Type B pancreatic cell (in vitro differentiated cells): ENCODE measurements at places on chromosomes 1 and 21. TPM values are rescaled to one million over a fixed set of nuclear protein-coding genes. Genes with fewer than 3 reads are reported as not detected.
A peak's percentile ranks its signal among the peaks of the same experiment; 100 is the strongest.

GRCh38 chr1:67350783-67351182 lies 43.1 kb downstream of the IL12RB2 start:
- no peaks in the 10 kb centered on the region for H3K4me1 ChIP-seq
- H3K27ac ChIP-seq = no peak overlapping the region
- H3K4me3 ChIP-seq = no peak overlapping the region

DNA sequence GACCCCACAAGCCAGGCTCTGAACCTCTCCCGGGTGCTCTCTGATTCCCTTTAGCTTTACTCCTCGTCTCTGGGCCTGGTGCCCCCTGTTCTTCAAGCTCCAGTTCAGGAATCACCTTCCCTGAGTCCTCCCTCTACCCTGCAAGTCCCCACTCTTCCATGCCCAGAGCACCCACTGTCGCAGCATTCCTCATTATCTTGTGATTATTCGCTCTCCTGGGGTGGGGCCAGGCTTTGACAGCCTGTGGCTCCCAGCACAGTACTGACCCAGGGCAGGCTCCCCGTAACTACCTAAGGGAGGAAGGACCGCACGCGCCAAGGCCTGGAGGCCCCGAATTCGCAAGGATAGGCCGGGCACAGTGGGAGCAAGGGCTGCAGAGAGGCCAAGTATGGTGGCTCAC lies 734 bp upstream of the C1orf210 start:
- H3K36me3 ChIP-seq = no peaks in the 10 kb centered on the region
- peak overlapping the region; percentile 94 for H3K4me3 ChIP-seq
- H3K4me1 ChIP-seq = peaks cover 12% of the 10 kb centered on the region
- DNase-seq = no peak
- peaks cover 3% of the 10 kb centered on the region for H3K27me3 ChIP-seq

DNA sequence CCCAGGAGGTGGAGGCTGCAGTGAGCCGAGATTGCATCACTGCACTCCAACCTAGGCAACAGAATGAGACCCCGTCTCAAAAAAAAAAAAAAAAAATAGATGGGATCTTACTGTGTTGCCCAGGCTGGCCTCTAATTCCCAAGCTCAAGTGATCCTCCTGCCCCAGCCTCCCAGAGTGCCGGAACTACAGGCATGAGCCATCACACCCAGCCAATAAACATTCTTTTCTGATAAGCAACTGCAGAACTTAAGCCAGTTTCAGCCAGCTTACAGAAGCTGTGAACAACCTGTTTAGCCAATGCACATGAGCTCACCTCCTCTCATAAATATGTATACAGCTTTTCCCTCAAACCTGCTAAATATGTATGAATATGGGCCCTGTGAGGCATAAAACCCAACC lies 3.1 kb upstream of the MIIP start:
- H3K27me3 ChIP-seq = no peaks in the 10 kb centered on the region
- no peak overlapping the region for H3K27ac ChIP-seq
- H3K36me3 ChIP-seq = peaks cover 8% of the 10 kb centered on the region
- DNase-seq = no peak
- no peak overlapping the region for H3K4me3 ChIP-seq
- peaks cover 13% of the 10 kb centered on the region for H3K4me1 ChIP-seq

GRCh38 chr21:20424943-20425342 lies 573.3 kb upstream of the NCAM2 start:
- no peaks in the 10 kb centered on the region for H3K27me3 ChIP-seq
- H3K36me3 ChIP-seq = no peaks in the 10 kb centered on the region
- no peak for DNase-seq
- no peak overlapping the region for H3K4me3 ChIP-seq
- no peaks in the 10 kb centered on the region for H3K4me1 ChIP-seq

GRCh38 chr1:212283741-212284140 lies 1.5 kb upstream of the PPP2R5A start:
- peaks cover 3% of the 10 kb centered on the region for H3K27me3 ChIP-seq
- H3K4me1 ChIP-seq = peaks cover 11% of the 10 kb centered on the region
- H3K4me3 ChIP-seq = peak overlapping the region; percentile 99
- no peak for DNase-seq
- H3K36me3 ChIP-seq = no peaks in the 10 kb centered on the region

- DNase-seq = no peak
- H3K27ac ChIP-seq = no peak overlapping the region
- H3K4me1 ChIP-seq = peaks cover 9% of the 10 kb centered on the region
- no peaks in the 10 kb centered on the region for H3K36me3 ChIP-seq
- no peak overlapping the region for H3K4me3 ChIP-seq
- H3K27me3 ChIP-seq = peaks cover 45% of the 10 kb centered on the region
Observed at GRCh38 chr1:230295367-230295766, 130.8 kb downstream of the PGBD5 start.

DNA sequence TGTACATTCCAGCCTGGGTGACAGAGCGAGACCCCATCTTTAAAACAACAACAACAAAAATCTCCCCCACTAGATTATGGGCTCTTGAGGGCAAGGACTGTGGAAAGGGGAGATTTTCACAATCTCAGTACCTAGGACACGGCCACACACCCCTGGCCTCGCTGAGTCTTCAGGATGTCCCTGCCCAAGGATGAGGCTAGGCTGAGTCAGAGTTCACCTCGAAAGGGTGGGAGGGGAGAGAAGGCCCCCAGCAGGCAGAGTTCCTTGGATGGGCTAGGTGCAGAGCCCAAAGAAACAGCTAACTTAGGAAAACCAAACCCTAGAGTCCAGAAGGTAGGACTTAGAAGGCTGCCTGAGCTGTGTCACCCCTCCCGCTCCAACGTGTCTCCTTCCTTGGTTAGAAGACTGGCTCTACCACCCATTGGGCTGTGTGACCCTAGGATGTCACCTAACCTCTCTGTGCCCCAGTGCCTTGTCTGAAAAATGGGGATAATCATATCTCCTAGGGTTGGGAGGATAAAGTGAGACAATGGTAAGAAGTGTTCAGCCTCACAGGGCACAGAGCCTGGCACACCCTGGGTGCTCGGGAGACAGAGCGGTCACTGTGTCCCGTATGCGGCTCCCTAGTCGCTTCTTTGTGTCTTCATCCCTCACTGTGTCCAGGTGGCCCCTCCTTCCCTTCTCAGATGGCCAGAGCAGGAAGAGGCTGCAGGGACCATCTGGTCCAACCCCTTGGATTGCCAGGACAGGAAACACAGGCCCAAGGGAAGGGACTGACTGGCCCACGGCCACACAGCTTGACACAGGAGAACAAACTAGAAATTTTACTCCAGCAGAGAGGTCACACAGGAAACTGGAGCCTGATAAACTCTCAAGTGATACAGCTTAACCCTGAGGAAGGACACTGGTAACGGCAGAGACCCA lies 11.2 kb downstream of the TRIM62 start:
- no peak overlapping the region for H3K4me3 ChIP-seq
- H3K36me3 ChIP-seq = peaks cover 26% of the 10 kb centered on the region
- peak overlapping the region; percentile 93 for H3K27ac ChIP-seq
- peaks cover 40% of the 10 kb centered on the region for H3K4me1 ChIP-seq

DNA sequence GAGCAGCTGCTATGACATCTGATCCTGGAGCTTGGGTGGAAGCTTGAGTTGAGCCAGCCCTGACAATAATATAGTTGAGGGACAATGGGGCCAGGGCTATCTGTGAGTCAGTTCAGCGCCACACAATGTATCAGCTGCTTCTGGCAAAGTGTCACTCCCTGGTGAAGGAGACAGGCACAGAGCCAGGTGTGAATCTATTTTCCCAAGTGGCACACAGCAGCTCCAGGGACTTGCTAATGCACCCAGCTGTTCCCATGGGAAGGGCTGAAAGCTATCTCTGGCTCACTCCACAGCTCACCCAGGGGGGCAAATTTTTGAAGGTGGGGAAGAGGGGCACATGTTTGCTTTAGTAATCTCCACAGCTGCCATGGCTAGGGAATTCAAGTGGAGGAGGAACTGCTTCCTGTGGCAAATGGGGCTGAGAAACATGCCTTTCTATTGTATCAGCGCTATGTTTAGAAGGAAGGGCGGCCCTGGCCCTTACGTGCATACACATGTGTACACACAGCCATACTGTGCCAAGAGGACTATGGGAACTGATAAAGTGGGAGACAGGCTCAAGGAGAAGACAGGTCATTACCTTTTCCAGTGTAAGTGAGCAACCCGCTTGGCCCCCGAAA lies 2.2 kb downstream of the CYB5R1 start:
- DNase-seq = no peak
- H3K27me3 ChIP-seq = peaks cover 3% of the 10 kb centered on the region
- H3K36me3 ChIP-seq = peaks cover 4% of the 10 kb centered on the region
- H3K4me3 ChIP-seq = peak overlapping the region; percentile 78

GRCh38 chr1:18924221-18924691 lies 21.9 kb upstream of the ALDH4A1 start:
- DNase-seq = no peak
- H3K4me1 ChIP-seq = peaks cover 43% of the 10 kb centered on the region
- no peak overlapping the region for H3K27ac ChIP-seq
- no peak overlapping the region for H3K4me3 ChIP-seq
- no peaks in the 10 kb centered on the region for H3K27me3 ChIP-seq
- H3K36me3 ChIP-seq = no peaks in the 10 kb centered on the region

DNA sequence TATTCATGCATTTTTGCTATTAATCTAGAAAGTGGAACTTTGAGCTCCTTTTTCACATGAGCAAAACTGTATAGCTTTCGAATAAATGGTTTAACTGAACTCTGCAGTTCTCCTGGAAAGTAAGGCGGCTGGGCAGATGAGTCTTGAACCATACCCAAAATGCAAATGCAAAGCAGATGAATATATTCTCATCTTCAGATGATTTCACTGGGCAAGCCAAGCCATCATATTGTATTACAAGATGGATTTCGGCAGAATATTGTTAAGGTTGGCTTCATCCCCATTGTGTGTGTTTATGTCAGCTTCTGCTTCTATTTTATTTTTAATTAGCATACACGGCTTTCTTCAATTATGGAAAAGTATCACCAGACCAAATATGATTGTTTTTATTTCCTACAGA lies 209.6 kb downstream of the GREM2 start:
- H3K27me3 ChIP-seq = no peaks in the 10 kb centered on the region
- no peaks in the 10 kb centered on the region for H3K36me3 ChIP-seq
- H3K27ac ChIP-seq = no peak overlapping the region
- DNase-seq = no peak

DNA sequence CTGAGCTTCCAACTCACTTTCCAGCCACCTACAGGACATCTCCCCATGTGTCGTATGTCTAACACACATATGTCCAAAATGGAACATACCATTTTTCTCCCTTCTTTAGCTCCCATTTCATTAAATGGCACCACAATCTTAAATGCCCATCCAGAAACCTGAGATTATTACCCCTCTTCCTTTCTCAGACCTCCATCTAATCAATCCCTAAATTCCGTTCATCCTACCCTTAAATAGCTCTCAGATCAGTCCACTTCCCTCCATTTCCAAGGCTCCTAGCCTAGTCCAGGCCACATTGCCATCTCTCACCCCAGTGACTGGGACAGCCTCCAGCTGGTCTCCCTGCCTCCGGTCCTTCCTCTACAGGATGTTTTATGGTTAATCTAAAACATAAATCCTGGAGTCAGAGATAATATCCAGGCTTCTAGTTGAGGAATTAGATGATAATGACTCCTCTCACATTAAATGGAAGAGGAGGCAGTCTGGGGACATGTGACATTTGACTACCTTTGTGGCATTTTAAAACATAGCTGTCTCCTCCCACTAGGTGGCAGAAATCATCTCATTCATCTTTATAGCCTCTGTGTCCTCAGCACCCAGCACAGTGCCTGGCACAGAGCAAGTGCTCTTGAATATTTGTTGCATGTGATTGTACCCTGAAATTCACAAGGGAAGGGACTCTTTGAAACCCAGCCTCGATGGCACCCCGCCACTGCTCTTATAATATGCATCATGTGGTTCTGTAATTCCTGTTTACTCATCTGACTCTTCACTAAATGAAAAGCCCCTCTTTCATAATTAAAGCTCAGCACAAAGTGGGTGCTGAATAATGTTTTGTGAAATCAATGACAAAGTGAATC lies 102.3 kb downstream of the TMEM53 start:
- H3K27me3 ChIP-seq = peaks cover 48% of the 10 kb centered on the region
- DNase-seq = no peak
- H3K27ac ChIP-seq = no peak overlapping the region
- H3K4me1 ChIP-seq = peaks cover 10% of the 10 kb centered on the region
- H3K36me3 ChIP-seq = no peaks in the 10 kb centered on the region

- no peak for DNase-seq
- no peak overlapping the region for H3K4me3 ChIP-seq
- peaks cover 27% of the 10 kb centered on the region for H3K4me1 ChIP-seq
Observed at GRCh38 chr1:40383095-40383487, 9.6 kb downstream of the SMAP2 start.

GRCh38 chr1:64497088-64497883 lies 27.4 kb downstream of the CACHD1 start:
- no peak overlapping the region for H3K27ac ChIP-seq
- no peak for DNase-seq
- peaks cover 3% of the 10 kb centered on the region for H3K27me3 ChIP-seq

DNA sequence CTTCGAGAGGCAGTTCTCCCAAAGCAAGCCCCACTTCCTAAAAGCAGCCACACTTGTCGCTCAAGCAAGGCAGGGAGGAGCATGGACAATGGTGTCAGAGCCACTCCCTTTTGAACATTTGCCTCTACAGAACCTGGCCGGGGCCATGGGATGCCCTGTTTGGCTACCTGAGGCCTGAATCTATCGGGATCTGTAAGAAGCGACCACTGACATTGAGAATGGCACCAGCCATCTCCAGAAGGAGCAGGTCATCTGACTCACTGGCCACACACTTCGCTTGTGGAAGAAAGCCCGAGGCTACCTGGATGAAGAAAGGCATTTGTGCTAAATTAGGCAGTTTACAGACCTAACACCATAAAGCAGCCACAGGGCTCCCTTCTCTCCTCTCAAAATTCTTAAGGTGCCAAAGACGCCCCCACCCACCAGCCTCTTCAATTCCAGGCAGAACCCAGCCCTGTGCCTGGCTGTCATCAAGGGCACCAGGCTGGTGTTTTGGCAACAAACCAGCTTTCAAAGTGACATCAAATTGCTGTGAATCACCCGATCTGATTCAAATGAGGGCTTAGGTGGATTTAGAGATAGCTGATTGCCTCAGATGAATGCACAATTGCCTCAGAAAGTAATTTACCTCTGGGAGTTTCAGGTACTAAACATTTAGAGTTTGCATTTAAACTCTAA lies 104.8 kb downstream of the ETS2 start:
- peaks cover 5% of the 10 kb centered on the region for H3K36me3 ChIP-seq
- peaks cover 6% of the 10 kb centered on the region for H3K27me3 ChIP-seq
- H3K4me3 ChIP-seq = no peak overlapping the region
- peaks cover 13% of the 10 kb centered on the region for H3K4me1 ChIP-seq

- no peaks in the 10 kb centered on the region for H3K36me3 ChIP-seq
- H3K27ac ChIP-seq = no peak overlapping the region
- H3K27me3 ChIP-seq = peaks cover 21% of the 10 kb centered on the region
- DNase-seq = no peak
- H3K4me3 ChIP-seq = no peak overlapping the region
Observed at GRCh38 chr1:58031416-58031815, 515.1 kb downstream of the OMA1 start.

The GPR153 gene
- 6.1 and 8.5 TPM in 2 replicates for total RNA-seq

The F3 gene
- 102 and 207 TPM in 2 replicates for total RNA-seq

The HCRTR1 gene
- not detected in 2 replicates for total RNA-seq

The SMCP gene
- not detected in 2 replicates for total RNA-seq

The SYT14 gene
- 3.9 and 5.7 TPM in 2 replicates for total RNA-seq

The LCE3E gene
- total RNA-seq = not detected in 2 replicates

The NRIP1 gene
- total RNA-seq = 52.5 and 88.6 TPM in 2 replicates
